ENCODE measurements at places on chromosomes 6 and 20.

DNA sequence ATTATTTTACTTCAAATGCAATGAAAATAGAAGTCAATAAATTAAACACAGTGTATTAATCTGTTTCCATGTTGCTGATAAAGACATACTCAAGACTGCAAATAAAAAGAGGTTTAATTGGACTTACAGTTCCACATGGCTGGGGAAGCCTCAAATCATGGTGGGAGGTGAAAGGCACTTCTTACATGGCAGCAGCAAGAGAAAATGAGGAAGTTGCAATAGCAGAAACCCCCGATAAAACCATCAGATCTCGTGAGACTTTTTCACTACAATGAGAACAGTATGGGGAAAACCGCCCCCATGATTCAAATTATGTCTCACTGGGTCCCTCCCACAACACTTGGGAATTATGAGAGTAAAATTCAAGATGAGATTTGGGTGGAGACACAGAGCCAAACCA is 82.2 kb downstream of the GPR63 start:
- DNase-seq: no peak

GRCh38 chr6:124881898-124882578 is 80.2 kb upstream of the RNF217 start:
- no peak for DNase-seq

DNA sequence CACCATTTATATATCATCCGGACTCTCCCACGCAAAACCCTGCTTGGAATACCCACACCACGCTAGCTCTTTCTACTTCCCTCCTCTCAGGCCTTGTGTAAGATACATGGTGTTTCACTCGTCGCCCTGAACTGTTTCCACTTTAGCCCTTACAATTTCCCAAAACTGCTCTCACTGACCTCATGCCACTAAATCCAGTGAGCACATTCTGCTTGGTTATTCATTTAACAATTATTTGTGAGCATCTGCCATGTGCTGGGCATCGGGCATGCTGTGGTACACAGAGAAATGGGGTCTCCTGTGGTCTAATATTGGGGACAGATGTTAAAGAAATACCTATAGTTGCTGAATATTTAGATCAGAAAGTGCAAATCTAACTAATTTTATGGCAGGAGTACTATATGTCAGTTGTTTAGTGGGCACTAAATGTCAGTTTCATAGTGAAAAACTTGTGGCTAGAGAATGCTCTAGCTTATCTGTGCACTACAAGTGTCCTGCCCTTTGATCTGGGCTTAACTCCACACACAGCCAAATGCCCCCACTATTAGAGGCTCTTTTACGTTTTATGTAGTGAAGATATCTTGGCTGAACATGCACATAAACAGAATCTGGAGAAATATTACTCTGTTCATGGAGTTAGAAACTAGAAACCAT is 41.0 kb downstream of the PLEKHG1 start:
- DNase-seq: no peak

DNA sequence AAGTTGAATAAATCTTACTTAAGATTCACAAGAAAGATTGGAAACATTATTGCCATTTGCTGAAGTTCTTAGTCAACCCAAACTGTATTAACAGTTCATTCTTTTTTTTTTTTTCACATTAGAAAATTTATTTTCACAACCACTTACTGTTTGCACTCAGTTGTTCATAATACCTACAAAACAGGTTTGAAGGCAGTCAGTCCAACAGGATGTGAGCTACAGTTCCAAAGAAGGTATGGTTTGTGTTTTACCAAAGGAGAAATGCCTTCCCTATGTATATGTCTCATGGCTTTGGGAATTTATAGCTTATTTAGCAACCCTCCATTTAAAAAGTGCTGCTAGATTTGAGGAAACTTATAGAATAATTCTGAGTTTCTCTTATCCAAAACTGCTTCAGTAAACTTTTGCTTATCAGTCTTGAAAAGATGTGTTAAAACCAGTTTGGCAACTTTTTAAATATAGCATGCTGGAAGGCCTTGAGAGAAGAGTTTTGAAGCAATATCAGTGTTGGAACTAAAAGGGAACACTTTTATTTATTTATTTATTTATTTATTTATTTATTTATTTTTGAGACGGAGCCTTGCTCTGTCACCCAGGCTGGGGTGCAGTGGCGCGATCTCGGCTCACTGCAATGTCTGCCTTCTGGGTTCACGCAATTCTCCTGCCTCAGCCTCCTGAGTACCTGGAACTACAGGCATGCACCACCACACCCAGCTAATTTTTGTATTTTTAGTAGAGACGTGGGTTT is 46.8 kb upstream of the RREB1 start:
- DNase-seq: no peak

DNA sequence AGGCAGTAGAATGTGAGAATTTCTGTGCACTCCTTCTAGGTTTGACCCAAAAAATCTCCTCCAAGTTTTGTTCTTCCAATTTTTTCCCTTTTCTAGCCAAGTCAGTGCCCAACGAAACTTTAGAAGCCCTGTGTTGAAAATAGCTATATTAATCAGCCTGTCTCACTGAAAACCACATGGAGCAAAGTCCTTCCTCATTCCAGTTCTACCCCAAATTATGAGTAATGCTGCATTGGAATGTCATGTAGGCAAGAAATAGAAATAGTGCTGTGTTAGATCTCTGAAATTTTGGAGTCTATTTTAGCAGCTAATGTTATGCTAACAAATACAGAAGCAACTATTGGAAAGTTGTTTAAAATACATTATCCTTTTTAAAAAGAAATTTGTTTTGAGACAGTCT is 725.5 kb downstream of the TBC1D32 start:
- DNase-seq: no peak

DNA sequence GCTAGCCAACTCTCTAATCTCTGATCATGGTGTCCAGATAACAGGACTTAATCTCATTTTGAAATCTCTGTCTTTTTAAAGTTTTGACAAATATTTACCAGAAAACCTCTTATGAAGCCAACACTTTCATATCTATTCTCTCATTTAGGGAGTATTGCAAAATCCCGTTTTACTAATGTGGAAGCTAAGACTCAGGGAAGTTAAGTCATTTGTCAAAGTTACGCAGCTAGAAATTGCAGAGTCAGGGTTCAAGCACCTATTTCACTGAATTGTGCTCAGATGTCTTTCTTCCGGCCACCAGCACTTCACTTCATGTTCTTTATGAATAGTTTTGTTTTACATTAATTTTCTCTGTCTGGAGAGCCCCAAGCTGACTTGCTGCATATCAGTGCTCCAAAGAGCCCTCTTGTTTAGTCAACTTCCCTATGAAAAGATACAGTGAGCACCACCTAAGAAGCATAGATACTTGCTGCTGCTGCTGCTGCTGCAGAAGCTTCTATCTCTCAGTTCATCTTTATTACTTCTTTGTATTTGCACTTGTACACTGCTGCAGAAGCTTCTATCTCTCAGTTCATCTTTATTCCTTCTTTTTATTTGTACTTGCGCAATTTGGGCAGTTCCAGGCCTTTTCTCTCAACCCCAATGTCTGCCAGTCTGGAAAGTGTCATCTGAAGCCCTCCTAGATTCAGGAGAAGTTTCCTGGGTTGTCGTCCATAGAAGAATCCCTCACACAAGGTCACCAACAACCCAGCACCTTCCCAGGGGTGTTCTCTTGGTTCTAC is 329.7 kb downstream of the MAFB start:
- no peak for DNase-seq

Measured in NCI-H187 treated with DMSO at 0.1 percent for 48 hours (cell line).